Progenitor cell of endocrine pancreas (in vitro differentiated cells): ENCODE measurements at places on chromosomes 2 and 18. TPM values are rescaled to one million over a fixed set of nuclear protein-coding genes. Genes with fewer than 3 reads are reported as not detected.

DNA sequence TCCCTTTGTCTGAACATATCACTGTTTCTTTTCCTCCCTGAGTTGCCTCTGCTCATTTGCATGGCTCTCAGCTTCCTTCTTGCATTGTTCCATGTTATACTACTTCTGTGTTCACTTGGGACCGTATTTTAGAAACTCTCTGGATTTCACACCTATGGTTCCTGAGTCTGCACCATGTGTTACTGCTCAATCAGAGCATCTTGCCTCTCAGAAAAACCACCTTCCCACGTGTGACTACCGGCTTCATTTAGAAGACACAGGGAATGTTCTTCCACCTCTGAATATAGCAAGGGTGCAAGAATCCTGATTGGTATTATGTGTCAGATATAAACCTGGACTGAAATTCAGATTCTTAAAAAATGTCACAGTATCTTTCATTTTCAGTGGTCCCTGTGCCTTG is 731.2 kb downstream of the TDRD15 start:
- no peak for DNase-seq

Gene ILKAP
- 50.3 and 56.3 TPM in 2 replicates for total RNA-seq

GRCh38 chr2:85564144-85564563 is 2.9 kb upstream of the GGCX start:
- no peak for DNase-seq

DNA sequence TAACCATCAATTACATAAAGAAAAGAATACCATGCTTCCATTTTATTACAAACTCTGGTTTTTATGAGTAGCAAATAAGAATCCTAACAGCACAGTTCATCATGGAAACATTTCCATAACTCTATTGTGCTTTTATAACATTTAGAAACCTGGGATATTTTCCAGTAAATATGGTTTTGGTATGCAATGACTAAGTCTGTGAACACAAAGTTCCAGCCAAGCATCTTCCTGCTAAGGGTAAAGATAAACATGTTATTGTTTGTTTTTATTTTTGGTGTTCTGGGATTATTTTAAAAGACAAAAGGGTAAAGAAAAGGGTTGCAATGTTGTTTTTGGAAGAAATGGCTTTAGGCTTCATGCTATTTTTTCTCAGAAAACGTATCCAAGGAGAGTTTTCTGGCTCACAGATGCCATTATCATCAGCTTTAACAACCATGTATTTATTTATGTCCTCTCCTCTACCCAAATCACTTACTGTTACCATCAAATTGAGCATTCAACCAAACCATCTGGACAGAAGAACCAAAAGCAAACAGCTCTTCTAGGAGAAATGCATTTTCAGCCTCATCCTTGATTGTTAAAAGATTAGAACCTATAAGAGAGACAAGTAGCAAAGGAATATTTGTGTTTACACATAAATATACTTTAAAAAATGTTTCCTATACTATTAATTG is 116.0 kb downstream of the PLA2R1 start:
- DNase-seq: no peak

Gene TUBA3E
- not detected in 2 replicates for total RNA-seq

- no peak for DNase-seq
Measured at GRCh38 chr2:204655626-204656025, 110.4 kb downstream of the PARD3B start.

Gene CCDC85A
- 1.1 TPM in 2 replicates for total RNA-seq

- DNase-seq: peak; percentile 29
Measured at GRCh38 chr2:64750001-64750816, 96.5 kb upstream of the SERTAD2 start.

Gene CNTNAP5
- total RNA-seq: 5.3 and 8.9 TPM in 2 replicates

GRCh38 chr2:69465513-69466456 is 28.6 kb upstream of the NFU1 start:
- DNase-seq: no peak

DNA sequence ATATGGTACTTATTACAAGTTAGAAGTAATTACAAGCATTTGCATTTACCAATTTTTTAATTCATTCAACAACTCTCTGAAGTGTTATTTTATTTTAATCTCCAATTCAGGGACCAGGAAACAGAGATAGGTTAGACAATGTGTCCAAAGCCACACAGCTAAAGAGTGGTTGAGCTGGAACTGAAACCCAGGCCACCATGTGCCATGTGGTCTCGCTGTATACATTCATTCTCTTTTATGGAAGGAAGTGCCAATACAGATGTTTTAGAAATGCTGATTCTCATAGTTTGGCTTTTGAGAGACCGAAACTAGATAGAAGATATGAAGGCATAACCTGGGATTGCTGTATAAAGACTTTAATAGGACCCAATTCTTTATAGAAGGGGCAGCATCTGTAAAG is 684.6 kb upstream of the ID2 start:
- DNase-seq: no peak

Gene SLC23A3
- total RNA-seq: 1.7 and 2.8 TPM in 2 replicates

GRCh38 chr2:62184512-62185230 is 11.2 kb upstream of the B3GNT2 start:
- no peak for DNase-seq

Gene ERFE
- 0.91 and 1.3 TPM in 2 replicates for total RNA-seq

GRCh38 chr2:177148477-177149154 is 64.0 kb upstream of the HNRNPA3 start:
- peak; percentile 72 for DNase-seq

GRCh38 chr2:45541450-45541849 is 69.6 kb downstream of the SRBD1 start:
- no peak for DNase-seq

GRCh38 chr2:119800376-119800902 is 40.7 kb downstream of the PTPN4 start:
- no peak for DNase-seq

Gene PARD6G
- total RNA-seq: 21.5 and 25.8 TPM in 2 replicates

Gene KIAA2012
- total RNA-seq: not detected in 2 replicates

DNA sequence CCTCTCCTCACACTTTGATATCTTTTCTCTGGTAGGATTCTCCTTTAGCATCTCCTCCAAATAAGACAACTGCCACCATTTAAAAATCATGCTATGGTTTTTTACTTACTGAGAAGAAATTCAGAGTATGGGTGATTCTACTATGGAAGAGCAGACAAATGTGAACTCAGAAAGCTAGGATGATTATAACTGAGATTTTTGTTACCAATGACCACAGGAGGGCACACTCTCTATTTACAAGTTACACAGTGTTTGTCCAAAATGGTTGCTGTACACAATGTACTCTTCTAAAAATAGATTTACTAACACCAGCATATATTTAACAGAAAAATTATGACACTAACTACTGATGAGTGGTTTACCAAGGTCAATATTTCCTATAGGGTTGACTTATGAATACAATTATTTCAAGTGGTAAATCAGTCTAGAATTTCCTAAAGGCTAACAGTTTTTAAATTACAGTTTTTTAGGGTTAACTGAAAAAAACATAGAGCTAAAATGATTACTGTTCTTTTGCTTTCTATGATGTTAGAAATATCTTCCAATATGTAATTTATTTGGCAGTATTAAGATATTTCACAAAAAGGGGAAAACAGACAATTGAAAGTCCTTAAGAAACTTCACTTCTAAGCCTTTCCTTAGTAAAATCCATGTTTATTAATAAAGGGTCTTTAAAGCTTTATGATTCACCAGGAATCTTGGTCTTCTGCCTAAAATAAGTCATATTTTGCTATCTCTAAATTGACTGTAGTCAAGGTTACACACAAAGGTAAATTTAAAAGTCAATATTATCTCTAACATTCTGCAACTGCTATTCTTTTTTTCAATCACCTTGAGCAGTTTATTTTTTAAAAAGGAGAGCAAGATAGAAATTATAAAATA is 57.2 kb downstream of the MAP4K3 start:
- DNase-seq: no peak

DNA sequence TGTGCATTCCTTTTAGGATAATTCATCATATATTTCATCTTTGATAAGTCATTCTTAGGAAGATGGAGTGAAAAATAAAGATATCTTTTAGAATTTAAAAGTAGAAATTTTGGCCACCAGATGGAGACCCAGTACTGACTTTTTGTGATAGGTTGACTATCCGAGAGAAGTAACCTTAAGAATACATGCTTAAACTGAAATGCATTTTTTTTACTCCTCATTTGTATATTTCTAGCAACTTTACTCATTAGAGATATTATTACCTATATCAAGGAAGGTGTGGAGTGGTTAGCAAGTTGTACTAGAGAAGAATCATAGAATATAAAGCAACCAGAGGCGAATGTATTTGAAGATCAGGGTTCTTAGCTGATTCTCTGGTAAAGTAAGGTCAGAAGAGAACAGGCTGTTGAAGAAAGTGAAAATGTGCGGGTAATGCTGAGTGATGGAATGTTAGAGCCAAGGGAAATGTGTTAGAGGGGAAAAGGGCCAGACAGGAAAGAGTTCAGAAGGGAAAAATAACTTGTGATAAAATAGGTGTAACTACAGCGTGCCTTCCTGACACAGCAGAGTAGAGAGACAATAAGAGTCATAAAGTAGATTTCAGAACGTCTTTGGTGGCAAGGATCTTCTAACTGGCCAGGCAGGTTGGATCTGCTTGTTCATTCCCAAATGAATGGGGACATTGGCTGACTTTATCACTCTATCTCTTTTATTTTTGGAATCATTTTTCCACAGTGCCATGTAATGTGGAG is 52.3 kb downstream of the TDRD15 start:
- no peak for DNase-seq

GRCh38 chr2:224925061-224925809 is 117.0 kb downstream of the DOCK10 start:
- no peak for DNase-seq

Gene SALL3
- total RNA-seq: 0.34 and 0.51 TPM in 2 replicates

DNA sequence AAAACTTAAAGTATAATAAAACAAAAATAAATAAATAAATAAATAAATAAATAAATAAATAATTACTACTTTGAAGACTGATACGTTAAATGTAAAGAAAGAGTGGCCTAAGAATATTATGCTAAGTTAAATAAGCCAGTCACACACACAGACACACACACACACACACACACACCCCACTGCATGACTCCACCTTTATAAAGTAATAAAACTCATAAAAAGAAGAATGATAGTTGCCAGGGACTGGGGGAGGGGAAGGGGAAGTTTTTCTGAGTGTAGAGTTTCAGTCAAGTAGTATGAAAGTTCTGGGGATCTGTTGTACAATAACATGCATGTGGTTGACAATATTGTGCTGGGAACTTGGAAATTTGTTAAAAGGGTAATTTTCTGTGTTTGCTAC is 1237.5 kb upstream of the GYPC start:
- no peak for DNase-seq

- no peak for DNase-seq
Measured at GRCh38 chr2:224151680-224152310, 112.7 kb upstream of the SERPINE2 start.

Gene LYG2
- total RNA-seq: not detected in 2 replicates

- peak; percentile 75 for DNase-seq
Measured at GRCh38 chr2:240021488-240022104, 3.5 kb downstream of the NDUFA10 start.

- no peak for DNase-seq
Measured at GRCh38 chr2:64405581-64406406, 48.2 kb upstream of the LGALSL start.

Gene INHA
- 1.5 and 1.7 TPM in 2 replicates for total RNA-seq

DNA sequence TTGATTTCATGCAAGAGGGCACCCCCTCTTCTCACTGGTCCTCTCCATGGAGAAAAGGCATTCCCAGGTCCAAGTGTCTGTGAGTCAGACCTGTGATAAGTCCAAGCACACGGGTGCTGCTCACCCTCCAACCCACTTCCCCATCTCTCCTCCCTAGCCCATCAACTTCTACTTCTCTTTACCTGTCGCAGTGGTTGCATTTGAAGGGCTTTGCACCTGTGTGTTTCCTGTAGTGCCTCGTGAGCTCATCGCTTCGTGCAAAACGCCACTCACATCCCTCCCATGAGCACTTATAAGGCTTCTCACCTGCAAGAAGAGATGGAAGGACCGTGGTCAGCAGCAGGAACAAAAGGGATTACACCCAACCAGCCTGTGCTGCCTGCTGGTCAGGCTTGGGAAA is 77.5 kb downstream of the KLF7 start:
- DNase-seq: no peak

Gene ZNF2
- total RNA-seq: 5.7 and 6.5 TPM in 2 replicates

DNA sequence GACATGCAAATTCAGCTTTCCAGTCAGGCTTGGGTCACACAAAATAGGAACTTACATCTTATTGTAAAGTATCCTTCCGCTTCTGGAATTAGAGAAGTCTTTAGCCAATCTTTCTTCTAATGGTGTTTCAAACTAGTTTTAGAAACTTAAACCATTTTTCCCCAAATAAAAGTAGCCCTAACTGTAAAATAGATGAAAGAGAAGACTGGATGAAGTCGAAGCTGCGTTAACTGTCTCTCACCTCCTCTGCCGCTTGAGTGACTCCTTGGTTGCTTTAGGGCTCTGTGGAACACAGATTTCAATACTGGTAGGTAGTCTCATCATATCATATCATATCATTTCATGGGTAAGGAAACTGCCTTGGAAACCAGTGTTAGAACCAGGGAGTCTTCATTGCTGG is 498.4 kb downstream of the XIRP2 start:
- DNase-seq: no peak

DNA sequence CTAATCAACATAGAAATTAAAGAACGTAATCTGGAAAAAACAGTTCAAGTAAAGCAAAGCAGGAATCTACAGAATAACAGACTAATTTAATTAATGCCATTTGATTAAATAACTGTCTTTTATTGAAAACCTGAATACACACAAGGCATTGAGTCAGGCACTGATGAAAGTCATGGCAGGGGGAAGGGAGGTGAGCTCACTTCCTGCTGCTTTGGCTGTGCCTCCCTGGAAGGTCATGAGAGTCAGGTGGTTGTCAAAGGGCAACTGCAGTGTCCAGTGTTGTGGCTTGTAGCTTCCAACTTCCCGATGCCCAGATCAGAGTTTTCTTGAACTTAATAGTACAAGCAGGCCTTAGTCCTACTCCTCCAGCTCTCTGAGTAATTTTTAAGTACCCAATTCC is 180.9 kb downstream of the PID1 start:
- DNase-seq: no peak

DNA sequence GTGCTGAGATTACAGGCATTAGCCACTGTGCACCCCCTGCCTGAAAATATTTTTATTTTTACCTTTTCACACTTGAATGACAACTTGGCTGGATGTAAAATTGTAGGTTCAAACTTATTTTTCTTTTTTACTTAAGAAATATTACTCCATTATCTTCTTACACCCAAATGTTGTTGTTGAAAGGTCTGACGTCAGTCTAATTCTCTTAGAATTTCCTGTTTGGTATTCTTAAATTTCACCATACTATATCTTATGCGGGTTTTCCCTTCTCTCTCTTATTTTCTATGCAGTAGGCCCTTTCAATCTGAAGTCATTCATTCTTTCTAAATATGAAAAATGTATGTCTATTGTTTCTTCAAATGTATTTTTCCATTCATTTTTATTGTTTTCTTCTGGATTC is 29.1 kb upstream of the RAB11FIP5 start:
- DNase-seq: no peak

DNA sequence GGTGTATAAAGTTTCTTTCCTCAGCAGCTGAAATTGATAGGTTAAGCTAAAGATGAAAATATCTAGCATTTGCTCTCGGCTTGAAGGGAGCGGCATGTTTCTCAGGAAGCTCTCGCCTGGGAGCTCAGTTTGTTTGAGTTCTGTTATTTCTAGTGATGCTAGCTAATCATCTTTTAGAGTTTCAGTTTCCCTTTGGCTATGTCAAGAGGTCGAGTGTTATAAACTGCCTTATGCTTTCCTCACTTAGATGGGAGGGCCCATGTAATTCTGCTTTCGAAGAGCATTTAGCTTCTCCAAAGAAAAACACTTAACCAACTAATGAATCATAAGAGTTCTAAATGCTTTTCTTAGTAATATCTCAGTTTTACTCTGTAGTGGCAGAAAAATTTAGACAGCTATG is 33.6 kb downstream of the PLCL1 start:
- no peak for DNase-seq
